Fibroblast of skin of back (primary cell): ENCODE measurements at places on chromosomes 11 and 22.

DNA sequence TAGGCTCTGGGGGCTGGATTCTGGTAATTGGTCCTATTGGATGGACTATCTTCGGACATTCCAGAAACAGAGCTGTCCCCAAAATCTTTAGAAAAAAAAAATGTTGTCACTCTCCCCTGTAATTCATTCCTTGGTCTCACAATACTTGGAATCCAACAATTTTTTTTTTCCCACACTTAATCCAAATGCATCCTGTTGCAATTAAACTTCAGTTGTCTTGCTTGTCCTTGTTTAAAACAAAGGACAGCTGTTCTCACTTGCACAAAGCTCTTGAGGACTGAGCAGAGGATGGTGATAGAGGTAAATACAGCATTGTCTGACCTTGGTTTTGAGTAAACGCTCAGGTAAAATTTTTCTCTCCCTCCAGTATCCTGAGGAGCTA is 75.3 kb downstream of the SC5D start:
- no peak for DNase-seq

- DNase-seq = no peak
Measured at GRCh38 chr22:17093081-17093480, 8.3 kb downstream of the IL17RA start.

DNA sequence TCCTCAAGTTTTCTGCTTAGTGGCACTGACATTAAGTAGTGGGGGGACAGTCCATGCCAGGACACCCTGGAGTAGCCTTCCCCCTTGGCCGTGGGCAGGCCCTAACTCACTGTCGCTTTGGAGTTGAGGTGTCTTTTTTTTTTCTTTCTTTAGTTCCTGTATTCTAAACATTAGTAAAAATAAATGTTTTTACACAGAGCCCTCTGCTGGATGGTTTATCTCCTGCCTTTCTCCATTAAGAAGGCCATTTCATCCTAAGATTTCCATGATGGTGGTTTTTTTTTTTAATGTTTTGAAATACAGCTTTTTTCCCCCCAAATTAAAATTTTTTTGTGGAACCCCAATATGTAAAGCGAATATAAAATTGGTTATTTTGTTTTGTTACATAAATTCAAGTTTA is 1.8 kb upstream of the TIGD3 start:
- DNase-seq = peak; percentile 19

DNA sequence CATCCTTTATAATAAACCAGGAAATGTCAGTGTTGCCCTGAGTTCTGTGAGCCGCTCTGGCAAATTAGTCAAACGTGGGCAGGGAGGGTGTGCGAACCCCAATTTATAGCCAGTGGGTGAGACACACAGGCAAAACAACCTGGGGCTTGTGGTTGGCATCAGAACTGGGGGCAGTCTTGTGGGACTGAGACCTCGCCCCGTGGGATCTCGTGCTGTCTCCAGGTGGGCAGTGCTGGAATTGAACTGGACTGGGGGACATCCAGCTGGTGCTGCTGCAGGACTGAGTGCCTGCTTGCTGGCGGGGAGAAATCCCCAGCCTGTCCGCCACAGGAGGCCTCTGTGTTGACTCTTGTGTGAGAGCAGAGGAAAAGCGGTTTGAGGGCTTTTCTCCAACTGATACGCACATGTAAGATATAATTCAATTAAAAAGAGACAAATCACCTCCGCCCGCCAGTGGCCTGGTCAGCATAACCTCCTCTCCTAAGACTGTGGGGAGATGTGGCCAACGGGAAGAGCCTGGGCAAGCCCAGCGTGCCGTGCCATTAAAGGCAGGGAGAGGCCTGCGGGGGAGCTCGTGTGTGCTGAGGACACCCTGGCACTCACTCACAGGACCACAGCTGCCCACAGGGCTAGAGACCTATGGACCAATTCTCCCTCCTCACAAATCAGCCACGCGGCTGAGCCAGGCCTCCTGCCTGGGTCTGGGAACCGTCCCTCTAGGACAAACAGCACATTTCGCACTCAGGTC is 18.4 kb downstream of the SULT4A1 start:
- no peak for DNase-seq

- peak; percentile 7 for DNase-seq
Measured at GRCh38 chr22:22745225-22746060, 101.0 kb downstream of the GGTLC2 start.

DNA sequence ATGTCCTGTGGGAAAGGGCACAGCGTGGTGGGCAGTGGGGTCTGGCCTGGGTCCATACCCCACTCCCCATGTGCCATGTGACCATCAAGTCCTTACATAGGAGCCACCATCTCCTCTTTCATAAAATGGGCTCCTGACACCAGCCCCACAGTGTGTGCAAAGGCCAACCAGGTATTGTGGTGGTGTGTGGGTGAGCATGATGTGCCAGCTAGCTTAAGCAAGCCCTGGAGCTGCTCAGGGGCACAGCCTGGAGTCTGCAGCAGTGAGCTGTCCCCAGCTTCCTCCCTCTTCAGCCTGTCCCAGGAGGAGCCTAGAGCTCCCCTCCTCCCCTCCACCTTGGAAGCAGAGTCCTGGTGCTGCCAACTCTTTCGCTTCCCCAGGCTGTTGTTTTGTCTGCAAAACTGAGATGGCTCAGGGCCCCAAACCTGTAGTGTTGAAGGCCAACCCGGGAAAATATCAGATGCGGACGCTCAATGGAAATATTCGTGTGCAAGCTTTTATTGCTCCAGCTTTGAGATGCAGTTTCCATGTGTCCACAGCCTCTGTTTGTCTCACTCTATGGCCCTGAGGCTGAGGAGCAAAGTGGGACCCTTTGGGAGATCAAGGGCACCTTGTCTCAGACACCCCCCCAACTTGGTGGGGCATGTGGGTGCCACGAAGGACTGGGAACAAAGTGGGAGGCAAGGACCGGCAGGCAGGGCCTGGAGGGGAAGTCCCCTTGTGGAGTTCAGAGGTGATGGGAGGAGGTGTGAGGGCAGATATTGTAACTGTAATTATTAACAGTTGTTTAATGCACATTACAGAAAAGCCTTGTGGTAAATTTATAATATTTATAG is 92.6 kb downstream of the CTTN start:
- no peak for DNase-seq

- no peak for DNase-seq
Measured at GRCh38 chr22:31136711-31137110, 3.6 kb downstream of the PLA2G3 start.

DNA sequence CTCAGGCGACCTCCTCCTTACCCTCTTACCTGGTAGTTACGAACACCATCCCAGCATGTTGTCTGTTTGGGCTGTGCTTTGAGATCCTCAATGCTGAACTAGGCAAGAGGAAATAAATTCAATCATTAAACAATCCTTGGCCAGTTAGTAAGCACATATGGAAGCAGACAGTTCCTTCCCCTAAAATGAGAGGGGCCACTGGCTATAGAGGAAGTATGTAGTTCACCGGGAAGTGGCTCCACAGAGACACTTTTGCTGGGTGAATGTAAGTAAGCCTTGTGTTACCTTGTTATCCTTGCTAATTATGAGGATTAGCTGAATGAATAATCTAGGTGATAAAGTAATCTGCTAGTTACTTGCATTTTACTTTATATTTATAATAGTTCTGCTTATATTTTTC is 2.9 kb downstream of the THYN1 start:
- DNase-seq = no peak

DNA sequence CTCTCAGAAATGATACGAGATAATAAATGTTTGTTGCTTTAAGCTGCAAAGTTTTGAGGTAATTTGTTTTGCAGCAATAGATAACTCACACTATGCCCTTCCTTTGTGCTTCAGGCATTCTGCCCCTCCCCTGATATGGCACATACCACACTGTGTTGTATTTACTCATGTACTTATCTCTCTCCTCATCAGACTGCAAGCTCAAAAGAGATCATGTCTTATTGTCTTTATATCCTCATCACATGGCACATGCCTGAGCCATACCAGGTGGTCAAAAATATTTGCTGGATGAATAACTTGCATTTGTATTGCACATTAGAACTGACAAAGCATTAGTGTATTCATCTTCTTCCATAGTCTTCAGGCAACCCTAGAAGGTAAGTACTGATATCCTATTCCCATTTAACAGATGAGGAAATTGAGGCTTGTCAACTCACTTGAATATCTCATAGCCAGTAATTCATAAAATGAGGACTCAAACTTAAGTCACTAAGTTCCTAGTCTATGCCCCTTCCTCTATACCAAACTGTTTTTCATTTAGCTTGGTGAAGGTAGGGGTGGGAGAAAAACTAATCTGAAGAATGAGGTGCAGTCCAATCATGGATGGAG is 83.9 kb upstream of the EED start:
- no peak for DNase-seq

- DNase-seq = no peak
Measured at GRCh38 chr11:114167771-114168448, 108.4 kb downstream of the ZBTB16 start.

- no peak for DNase-seq
Measured at GRCh38 chr11:17906436-17906835, 106.4 kb downstream of the SERGEF start.

DNA sequence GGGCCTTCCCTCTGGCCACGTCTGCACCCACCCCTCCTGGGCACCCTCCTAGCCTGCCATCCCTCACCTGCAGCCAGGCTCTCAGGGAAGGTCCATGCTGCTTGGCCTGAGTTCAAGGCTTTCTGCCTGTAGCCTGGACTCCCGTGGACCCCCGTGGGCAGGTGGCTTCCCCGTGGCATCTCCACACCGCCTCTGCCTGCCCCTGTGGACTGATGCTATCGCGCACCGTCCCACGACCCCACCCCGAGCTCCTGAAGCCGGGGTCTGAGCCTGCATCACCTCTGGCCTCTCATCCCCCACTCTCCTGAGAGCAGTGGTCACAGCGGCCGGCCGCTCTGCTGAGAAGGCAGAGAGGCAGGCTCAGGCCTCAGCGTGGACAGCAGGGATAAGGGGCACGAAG is 4.5 kb downstream of the IFITM5 start:
- DNase-seq = no peak

DNA sequence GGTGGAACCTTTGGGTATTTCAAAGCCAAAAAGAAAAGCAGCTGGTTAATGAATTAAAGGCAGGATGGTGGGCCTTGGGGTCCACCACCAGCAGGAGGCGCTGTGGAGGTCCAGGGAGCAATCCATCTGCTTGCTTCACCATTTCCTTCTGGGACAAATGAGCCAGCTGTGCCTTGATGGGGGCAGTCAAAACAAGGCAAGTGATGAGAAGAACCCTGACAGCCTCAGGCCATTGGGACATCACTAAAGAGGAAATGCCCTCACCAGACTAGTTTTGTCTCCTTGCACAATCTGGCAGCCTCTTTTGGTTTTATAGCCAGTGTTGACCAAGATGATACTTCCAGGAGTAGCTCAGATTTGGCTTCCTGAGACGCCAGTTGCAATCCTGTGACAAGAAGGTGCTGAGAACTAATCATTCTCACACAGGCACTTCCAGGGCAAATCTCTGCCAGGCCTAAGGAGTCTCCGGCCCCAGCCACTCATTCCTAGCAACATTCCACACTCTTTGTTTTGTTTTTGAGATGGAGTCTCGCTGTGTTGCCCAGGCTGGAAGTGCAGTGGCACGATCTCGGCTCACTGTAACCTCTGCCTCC is 38.2 kb upstream of the WEE1 start:
- DNase-seq = peak; percentile 60

DNA sequence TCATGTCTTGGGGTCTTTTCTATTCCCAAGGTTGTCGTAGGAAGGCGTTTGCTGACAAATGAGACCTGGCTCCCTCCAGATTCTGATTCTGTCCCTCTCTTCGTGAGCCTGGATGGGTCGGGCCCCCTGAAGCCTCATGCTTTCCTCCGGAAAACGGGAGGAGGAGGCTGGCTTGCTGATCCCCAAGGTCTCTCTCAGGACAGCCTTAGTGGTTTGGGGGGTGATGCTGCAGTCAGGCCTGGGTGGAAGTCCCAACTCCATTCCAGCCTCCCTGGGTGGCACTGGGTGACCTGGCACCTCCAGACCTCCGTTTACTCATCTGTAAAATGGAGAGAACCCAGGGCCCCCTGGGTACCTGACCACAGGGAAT is 23.4 kb upstream of the SMIM38 start:
- DNase-seq = no peak

DNA sequence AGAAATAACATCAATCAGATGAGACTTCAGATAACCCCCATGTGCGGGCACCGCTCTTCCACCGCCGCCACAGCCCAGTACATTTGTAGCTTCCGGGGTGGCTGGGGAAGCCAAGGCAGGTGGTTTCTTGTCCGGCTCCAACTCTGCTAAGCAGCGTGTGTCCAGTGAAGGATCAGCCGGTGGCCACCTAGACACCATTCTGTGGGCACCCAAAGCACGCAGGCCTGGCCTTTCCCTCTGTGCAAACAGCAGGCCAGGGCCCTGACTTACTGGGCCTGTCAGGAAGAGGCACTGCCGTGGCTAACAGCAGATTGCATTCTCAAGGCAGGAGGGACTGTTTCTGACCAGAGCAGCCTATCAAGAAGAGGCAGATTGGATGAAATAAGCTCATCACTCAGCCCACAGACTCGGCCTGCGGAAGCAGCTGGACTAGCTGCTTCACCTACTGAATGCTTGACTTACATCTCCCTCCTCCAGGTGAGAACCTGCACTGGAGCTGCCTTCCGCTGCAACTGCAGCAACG is 74.8 kb downstream of the ETS1 start:
- no peak for DNase-seq

DNA sequence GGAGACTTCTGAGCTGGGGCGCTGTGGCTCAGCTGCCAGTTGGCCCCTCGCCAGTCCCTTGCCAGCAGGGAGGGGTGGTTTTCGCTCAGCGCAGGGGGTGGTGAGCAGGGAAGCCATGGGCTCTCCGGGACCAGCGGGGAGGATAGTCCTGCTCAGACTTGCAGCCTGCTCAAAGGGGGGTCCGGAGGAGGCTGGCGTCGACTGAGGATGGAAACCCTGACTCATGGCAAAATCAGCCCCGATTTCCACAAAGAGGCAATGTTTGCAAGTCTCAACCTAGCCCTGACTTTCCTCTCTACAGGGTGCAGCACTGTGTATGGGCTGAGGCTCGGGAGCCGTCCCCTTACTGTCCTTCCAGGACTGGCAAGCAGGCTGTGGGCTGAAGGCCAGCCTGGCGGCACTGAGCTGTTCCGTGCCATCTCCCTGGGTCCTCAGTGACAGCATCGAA is 35.1 kb downstream of the FBLN1 start:
- DNase-seq = peak; percentile 97

DNA sequence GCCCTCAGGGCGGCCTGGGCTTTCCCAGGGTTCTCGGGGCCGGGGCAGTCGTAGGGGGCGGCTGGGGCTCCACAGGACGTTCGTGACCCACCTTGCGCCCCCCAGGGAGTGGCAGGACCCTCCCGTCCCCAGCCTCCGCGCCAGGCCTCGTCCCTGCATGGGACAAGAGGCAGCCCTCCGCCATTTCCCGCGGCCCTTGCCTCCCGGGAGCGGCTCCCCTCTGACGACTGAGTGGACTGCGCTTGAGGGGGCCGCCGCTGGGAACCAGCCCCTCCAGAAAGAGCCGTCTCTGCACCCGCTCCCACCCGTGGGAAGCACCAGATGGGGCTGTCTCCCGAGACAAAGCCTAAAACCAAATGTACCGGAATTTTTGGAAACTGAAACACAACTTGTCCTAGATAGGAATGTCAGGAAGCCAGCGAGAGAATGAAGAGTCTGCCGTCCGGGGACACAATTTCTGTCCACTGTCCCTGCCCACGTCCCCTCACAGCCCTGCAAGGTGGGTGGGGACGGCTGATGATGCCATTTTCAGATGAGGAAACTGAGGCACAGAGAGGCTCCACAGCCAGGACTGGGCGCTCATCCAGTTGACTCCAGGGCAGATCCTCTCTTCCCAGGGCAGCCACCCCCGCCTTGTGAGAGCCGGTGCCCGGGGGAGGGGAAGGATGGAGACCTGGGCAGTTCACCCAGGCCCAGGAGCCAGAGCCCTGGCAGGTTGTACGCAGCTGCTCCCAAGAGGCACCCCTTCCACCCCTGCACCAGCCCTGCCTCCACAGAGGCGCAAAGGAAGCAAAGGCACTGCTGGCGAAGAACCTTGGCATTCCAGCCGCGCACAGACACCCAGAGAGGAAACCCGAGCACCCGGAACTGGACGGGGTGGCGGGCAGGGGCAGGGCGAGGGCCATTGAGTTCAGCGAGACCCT is 18.1 kb upstream of the PICK1 start:
- DNase-seq = no peak
